Endodermal cell (in vitro differentiated cells): ENCODE measurements at places on chromosomes 1 and 21.

DNA sequence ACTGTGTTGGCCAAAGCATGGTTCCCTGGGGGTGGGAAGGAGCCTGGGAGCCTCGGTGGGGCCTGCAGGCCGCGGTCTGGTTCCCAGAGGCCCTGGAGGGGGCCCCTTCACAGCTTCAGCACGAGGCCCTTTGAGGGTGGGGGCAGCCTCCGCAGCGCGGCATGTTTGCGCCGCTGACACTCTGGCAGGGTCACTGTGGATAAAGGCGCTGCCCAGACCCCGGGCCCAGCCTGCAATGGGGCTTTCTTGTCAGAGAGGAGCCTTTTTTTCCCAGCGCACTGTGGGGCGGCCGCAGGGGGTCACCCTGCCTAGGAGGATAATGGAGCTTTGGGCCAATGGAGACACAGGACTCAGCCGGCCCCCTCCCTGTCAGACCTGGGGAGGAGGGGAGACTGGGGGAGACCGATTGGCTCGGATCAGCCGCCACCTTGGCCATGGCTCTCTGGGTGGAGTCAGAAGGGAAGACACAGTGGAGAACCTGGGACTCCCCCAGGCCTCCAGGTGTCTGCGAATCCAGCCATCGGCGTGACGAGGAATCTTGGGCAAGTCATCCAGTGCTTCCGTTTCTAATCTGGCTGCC lies 26.0 kb downstream of the EPHB2 start:
- DNase-seq: no peak

DNA sequence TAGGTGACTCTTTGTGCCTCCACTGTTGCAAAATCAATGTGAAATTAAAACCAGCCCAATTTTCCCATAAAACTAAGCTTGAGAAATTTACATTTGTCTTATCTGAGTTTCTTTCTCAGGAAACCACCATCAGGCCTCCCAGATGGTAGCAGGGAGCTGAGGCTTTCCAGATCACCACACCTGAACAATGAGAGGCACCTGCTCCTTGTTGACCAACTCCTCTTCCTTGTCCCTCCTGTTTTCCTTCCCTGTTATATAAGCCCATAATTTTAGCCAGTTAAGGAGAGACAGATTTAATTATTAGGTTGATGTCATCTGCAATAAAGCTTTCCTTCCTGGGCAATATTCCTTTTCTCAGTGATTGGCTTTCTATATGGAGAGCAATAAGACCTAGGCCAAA lies 32.0 kb upstream of the C1orf185 start:
- DNase-seq: no peak

- DNase-seq: no peak
These were observed 138.1 kb downstream of the TPR start for GRCh38 chr1:186236921-186237320.

DNA sequence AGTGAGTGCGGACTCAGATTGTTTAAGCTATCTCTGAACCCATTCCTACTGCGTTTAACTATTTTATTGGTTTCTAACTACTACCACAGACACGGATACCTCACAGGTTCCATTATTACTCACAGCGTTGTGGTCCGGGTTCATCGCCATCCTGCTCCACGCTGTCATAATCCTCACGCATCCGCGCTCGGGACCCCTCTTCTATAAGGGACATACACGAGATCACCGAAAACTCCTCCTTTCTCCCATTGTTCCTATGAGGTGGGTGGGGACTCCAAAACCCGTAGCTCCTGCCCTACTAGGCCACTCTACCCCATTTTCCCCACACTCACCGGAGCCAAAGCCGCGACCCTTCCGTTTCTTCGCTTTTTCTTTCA lies 610 bp downstream of the RBM8A start:
- DNase-seq: no peak

DNA sequence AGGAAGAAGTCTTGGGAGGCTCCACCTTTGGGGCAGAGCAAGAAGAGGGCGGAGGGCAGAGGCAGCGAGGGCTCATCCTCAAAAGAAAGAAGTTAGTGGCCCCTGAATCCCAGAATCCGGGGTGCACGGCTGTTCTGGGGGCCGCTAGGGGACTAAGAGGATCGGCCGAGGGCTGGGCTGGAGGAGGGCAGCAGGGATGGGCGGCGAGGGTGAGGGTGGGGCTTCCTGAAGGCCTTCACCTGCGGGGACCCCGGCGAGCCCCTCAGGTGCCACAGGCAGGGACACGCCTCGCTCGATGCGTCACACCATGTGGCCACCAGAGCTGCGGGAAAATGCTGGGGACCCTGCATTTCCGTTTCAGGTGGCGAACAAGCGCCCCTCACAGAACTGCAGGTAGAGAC lies 23.9 kb downstream of the COL6A1 start:
- DNase-seq: peak; percentile 52

DNA sequence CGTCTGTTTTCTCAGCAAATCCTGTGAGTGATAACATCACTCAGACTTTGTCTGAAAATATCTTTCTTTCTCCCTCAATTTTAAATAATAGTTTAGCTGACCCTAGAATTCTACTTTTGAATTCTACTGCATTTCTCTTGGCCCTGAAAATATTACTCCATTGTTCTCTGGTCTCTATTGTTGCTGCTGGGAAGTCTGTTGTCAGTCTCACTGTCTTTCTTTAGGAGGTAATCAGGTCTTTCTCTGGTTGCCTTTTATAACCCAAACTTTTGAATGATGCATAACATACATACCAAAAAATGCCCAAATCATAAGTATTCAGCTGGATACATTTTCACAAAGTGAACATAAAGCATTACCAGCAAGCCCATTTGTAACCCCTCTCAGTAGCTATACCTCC lies 100.0 kb downstream of the MATN1 start:
- DNase-seq: no peak

- no peak for DNase-seq
These were observed 18.5 kb upstream of the LYPLAL1 start for GRCh38 chr1:219155135-219155534.

DNA sequence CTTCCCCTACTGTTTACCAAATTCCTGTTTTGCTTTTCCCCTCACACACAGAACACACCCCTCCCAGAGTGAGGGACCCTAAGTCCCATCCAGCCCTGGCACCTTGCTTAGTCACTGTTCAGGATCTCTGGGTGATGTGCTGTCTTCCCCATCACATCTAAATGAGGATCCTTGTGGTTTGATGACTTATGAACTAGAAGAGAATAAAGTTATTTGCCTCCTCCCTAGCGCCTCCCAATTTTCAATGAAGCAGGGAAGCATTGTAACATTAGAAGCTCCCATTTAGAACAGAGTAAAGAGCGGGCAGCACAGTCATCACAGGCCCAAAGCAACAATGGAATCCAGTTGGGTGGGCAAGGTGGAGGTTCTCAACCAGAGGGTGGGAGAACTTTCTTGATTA lies 27.0 kb downstream of the DISC1 start:
- no peak for DNase-seq

GRCh38 chr1:163296504-163297263 lies 25.1 kb upstream of the NUF2 start:
- DNase-seq: no peak

GRCh38 chr21:16568661-16569060 lies 838.9 kb downstream of the USP25 start:
- DNase-seq: no peak
